Right ventricle myocardium inferior (tissue), 1 donor: ENCODE measurements at places on chromosomes 16 and 17.

- DNase-seq, result no peak
Observed at GRCh38 chr17:66299711-66300110, 2.7 kb upstream of the PRKCA start.

DNA sequence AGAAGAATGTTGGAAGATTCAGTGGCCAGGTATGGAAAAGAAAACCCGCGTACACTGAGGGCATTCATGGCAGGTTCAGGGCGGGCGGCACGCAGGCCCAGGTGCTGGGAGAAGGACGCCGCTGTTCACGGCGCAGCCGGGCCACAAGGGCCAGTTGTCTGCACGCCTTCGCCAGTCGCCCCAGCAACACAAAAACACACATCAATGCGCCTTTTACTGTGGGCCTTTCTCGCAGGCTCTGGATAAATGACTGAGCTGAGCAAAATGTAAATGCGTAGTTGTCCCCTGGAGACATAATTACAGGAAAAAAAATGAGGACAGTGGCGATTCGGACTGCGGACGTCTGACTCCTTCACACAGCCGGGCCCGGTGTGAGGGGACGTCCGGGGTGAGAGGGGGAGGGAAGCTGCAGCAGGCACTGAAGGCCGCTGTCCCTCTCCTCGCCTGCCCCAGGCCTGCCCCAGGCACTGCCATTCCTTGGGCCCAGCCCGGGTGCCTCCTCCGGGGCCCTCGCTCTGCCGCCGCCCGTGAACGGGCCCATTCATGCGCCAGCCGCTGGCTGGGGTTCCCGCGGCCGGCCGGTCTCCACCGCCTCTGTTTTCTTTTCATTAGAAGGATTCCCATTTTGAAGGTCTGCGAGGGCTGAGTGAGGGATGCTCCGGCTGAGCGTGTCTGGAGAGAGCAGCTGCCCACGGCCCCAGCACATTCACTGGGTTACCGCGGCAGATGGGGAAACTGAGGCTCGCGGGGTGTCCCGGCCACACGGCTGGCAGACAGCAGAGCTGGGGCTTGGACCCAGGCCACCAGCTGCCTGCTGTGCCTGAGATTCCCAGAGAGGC lies 6.5 kb upstream of the ZNF469 start:
- DNase-seq, result peak; percentile 62

DNA sequence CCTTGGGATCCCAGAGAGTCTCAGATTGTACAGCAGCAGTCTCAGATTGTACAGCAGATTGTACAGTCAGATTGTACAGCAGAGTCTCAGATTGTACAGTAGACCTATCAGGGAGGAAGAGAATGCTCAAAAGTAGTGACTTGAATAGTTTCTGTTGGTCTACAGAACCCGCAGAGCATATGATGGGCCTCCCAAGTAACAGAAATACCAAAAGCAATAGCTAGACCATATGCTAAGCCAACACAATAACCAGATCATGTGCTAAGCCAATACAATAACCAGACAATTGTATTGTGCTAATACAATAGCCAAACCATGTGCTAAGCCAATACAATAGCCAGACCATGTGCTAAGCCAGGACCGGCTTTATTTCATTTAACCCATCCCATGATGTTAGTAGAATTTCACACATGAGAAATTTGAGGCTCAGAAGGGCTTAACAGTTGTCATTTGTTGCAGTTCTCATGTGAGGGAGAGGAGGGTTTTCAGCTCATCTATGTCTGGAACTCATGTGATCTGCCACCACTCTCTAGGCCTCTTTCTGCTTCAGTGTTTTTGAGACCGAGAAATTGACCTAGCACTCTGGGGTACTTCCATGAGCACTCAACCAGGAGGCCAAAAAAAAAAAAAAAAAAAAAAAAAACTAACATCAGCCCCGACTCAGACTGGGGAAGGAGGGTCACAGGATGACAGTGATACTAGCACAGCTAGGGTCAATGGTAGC lies 144.0 kb downstream of the SOX9 start:
- no peak for DNase-seq

GRCh38 chr16:49446805-49447204 lies 73.2 kb downstream of the C16orf78 start:
- no peak for DNase-seq

DNA sequence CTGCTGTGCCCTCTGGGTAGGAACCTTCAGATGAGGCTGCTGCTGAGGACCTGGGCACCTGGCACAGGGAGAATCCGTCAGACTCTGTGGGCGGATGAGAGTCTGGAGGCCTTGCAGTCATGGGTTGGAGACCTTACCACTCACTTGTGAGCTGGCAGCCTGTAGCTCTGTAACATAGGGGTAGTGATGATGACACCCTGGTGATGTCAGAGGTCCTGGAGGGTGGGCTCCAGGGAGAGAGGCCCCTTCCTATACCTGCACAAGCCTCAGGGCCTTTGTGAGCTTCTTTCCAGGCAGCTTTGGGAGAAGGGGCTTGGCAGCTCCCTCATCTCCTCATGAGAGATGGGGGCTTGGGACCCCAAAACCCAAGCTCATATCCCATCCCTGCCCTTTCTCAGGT lies 1.6 kb downstream of the MIEF2 start:
- no peak for DNase-seq

DNA sequence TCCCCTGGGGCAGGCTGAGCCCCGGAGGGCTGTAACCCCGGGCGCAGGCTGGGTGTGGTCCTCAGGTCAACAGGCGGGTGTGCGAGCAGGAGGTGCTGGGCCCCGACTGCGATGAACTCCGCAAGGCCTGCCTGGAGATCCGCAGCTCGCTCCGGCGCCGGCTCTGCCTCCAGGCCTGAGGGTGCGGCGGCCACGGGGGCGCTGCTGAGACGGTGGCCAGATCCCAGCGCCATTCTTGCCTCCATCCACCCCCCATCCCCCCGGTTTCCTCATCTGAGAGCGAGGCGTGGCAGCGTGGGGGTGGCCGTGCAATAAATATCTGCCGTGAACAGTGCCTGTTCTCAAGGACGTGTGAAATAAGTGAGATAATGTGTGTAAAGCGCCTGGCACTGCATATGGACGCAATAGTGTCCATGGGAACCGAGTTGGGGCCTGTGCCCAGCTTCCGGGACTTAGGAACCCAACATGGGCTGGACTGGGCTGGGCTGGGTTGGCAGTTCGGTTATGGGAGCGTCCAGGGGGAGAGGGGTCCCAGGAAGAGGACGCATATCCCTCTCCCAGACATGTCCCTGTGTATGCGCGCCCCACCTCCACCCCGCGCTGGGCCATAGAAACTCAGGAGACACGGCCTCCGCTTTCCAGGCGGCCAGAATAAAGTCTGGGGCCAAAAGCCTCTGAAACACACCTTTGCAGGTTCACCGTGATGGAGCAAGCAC lies 15.0 kb downstream of the ZNF213 start:
- DNase-seq, result peak; percentile 88

DNA sequence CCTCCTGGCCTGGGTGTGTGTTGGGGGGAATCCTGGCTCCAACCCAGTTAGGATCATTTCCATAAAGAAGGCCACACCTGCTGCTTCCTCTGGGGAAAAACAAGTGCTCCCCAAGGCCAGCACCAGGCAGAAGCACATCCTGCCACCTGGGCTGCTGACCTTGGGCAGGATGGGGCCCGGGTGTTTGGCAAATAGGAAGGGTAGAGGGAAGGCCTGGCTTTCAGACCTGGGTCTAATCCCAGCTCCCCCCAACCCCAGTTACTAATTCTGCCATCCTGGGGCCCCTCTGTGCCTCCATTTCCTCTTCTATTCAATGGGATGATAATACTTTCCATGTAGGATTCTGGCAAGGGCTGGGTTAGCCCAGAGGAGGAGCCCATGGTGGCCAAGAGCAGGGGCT lies 3.0 kb upstream of the NLRC5 start:
- DNase-seq, result no peak

- no peak for DNase-seq
Observed at GRCh38 chr17:33628500-33629346, 335.6 kb upstream of the ASIC2 start.

- DNase-seq, result no peak
Observed at GRCh38 chr17:52751051-52751450, 592.5 kb upstream of the CA10 start.

GRCh38 chr17:51463353-51463752 lies 203.0 kb downstream of the UTP18 start:
- DNase-seq, result no peak

- DNase-seq, result no peak
Observed at GRCh38 chr16:84724606-84725309, 25.0 kb downstream of the USP10 start.

DNA sequence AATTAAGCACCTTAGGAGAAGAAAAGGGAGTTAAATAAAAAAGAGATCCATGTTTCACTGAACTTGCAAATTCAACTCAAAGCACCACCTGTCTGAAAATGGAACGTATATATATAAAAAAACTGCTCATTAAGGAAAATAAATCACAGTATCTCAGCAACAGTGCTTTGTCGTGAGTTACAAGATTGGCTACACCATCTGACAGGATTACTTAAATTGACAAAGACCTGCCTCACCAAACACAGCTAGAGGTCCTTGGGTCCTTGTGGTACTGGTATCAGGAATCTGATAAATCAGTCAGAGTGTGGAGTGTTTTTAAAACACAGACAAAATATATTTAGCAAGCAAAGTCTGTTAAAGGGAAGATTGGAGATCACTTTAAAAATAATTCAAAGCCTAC lies 63.9 kb downstream of the KANSL1 start:
- no peak for DNase-seq

DNA sequence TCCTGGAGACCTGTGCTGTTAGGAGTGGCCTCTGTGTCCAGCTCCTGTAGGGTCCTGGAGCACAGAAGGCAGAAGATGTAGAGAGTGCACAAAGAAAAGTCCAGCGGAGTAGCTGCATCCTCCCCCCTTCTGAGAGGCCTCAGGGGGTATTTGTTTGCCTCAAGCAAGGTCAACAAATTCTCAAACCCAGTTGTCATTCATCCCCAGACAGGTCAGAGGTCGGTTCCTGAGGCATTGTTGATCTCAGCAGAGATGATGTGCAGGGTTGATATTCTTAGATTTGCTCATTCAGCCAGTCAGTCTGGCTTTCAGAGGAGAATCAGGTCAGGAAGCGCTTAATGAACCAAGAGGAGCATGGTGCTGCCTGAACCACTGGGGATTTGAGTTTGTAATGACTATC lies 8.3 kb upstream of the RBFOX1 start:
- DNase-seq, result no peak

GRCh38 chr17:77810536-77810935 lies 148.0 kb upstream of the TNRC6C start:
- no peak for DNase-seq

DNA sequence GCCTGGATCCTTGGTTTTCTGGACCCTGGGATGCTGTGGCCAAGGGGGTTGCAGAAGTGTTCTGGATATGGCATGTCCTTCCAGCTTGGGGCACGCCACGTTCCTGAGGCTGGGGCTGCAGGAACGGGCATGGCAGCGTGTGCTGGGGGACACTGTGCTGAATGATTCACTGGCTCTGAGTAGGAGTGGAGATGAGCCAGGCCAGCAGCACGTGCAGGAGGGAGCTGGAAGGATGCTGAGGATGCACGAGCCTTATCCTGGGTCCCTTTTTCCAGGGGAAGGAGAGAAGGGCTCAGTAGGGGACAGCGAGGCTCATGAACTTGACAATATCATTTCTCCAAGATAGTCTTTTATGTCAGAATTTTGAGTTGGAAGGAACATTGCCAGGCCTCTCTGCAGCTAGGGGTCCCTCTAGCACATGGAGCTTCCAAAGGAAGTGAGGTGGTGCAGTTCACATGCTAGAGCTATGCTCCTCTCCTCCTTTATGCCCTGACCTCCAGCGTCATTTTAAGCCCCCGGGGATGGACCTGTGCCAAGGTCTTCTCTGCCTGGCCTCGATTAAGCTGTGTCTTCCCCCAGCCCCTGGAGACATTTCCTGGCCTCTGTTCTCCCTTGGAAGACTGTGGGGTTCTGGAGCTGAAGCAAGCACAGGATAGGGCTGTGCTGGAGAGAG lies 125.9 kb downstream of the OR1D5 start:
- no peak for DNase-seq

DNA sequence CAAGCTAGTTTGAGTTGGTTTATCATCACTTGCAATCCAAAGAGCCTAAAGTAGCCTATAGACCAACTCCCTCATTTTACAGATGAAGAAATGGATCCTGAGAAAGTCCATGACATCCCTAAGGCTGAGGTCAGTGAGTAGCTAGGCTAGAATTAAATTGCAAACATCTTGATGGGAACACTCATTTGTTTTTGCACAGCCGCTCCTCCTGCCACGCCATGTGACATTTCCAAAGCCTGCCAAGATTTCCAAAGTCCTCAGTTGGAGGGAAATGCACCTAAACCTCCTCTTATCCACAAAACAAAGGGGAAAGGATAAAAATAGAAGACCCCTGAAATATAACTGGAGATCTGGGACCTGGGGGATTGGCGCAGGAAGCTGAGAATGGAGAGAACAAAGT lies 15.0 kb downstream of the TMEM92 start:
- no peak for DNase-seq

DNA sequence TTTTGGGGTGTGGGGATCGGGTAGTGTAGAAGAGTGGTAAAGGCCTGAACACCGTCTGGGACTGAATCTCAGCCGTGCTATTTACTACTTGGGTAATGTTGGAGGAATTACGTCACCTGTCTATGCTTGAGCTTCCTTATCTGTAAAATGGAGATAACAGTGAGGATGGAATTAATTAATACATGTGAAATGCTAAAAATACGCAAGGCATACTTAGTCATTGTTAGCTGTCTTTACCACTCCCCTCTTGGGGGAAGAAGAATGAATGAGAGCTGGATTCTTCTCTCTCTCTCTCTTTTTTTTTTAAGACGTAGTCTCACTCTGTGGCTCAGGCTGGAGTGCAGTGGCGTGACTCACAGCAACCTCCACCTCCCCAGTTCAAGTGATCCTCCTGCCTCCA lies 41.1 kb upstream of the TANGO6 start:
- DNase-seq, result no peak

DNA sequence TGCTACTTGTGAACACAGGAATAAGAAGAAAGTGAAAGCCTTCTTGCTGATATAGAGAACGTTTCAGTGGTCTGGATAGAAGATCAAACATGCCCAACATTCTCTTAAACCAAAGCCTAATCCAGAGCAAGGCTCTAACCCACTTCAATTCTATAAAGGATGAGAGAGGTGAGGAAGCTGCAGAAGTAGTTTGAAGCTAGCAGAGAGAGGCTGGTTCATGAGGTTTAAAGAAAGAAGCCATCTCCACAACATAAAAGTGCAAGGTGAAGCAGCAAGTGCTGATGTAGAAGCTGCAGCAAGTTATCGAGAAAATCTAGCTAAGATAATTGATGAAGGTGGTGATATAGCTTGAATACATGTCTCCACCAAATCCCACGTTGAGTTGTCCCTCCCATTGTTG lies 383.3 kb upstream of the ASIC2 start:
- DNase-seq, result no peak

DNA sequence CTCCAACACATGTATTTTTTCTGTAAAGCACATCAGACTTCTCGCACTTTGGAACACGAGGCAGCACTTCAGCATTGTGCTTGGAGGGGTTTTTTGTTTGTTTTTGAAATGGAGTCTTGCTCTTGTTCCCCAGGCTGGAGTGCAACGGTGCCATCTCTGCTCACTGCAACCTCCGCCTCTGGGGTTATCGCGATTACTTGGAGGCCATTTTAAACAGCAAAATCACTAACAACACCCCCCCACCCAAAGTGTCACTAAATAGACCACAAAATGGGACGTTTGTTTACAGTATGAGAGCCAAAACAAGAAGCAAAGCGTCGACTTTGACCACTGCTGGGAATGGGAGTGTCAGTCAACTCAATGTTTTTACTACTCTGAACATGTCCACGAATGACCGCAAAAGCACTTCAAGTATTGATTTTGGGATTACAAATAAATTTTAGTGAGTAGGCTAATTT lies 9.0 kb upstream of the C16orf87 start:
- no peak for DNase-seq
